ENCODE measurements at places on chromosomes 4 and X.
A peak's percentile ranks its signal among the peaks of the same experiment; 100 is the strongest.

- DNase-seq = no peak
Observed at GRCh38 chr4:148735432-148736155, 293.4 kb upstream of the NR3C2 start.

GRCh38 chrX:1938190-1938589 lies 323.3 kb downstream of the ASMT start:
- no peak for DNase-seq

- no peak for DNase-seq
Observed at GRCh38 chrX:13742397-13743176, 8.0 kb downstream of the OFD1 start.

- DNase-seq = no peak
Observed at GRCh38 chrX:150849486-150849885, 49.0 kb downstream of the CD99L2 start.

GRCh38 chr4:174256277-174256713 lies 27.2 kb downstream of the FBXO8 start:
- DNase-seq = peak; percentile 2

GRCh38 chr4:81688085-81688484 lies 216.4 kb upstream of the RASGEF1B start:
- no peak for DNase-seq

GRCh38 chr4:1178300-1179088 lies 6.1 kb upstream of the SPON2 start:
- DNase-seq = no peak

DNA sequence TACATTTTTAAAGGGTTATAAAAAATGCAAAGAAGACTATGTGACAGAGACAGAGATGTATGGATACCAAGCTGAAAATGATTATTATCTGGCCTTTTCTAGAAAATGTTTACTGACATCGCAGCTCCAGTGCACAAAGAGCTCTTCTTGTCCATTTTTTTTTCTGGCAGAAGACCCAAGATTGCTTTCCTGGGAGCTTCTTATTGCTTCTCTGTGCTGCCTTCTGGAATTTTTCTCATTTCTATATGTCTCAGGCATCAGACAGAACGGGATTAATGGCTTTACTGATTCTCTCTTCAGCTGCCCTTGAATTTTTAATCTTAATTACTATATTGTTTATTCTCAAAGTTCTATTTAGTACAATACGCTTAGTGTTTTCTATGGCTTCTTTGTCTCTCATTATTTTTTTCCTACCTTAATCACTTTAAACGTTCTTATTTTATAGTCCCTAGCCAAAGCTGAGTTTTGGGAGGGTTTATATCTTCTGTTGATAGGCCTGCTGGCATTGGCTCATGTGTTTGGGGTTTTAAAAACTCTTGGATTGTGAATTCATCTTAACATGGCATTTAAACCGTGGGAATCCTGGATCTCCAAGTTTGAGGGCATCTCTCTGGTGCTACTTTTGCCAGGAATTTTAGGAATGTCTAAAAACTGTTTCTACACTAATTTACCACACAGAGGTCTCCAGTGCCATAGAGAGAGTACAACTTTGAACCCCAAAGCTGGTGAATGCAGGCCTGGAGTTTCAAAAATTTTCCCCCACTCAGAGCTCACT lies 138.9 kb upstream of the LNX1 start:
- DNase-seq = no peak

- DNase-seq = no peak
Observed at GRCh38 chr4:39606747-39607146, 31.9 kb downstream of the SMIM14 start.

- peak; percentile 21 for DNase-seq
Observed at GRCh38 chr4:18689308-18690115, 668.0 kb upstream of the LCORL start.

GRCh38 chr4:112185334-112185733 lies 40.1 kb downstream of the FAM241A start:
- DNase-seq = no peak

DNA sequence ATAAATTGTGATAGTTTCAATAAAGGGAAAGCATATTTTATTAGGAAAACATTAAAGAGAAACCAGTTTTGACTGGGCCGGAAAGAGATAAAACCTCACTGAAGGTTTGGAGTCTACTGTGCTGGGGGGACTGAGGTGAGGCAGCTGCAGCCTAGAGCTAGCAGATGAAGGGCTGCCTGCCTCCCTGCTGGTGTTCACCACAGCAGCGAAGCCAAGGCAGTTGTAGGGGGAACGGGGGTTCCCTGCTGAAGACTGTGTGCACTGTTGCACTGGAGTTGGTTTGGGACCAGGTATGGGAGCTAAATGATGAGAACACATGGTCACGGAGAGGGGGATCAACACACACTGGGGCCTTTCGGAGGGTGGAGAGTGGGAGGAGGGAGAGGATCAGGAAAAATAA lies 546.5 kb upstream of the SMIM31 start:
- DNase-seq = no peak

DNA sequence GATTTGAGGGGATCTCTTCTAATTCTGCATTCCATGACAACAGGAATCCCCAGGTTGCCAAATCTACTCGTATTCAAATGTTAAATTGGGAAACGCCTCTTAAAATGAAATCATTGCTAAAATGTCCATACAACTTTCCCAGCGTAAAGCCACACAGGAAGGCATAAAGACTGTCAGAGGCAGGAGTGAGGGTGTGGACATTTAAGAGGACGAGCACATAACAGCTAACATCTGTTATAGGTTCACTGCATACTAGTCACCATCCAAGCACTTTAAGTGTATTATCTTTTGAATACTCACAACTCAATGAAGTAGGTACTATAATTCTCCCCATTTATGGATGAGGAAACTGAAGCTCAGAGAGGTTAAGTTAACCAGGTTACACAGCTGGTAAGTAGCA lies 35.6 kb downstream of the ATG4A start:
- DNase-seq = no peak

- no peak for DNase-seq
Observed at GRCh38 chr4:150256225-150256620, 178.0 kb downstream of the DCLK2 start.

GRCh38 chr4:90449626-90450025 lies 322.4 kb downstream of the CCSER1 start:
- no peak for DNase-seq

DNA sequence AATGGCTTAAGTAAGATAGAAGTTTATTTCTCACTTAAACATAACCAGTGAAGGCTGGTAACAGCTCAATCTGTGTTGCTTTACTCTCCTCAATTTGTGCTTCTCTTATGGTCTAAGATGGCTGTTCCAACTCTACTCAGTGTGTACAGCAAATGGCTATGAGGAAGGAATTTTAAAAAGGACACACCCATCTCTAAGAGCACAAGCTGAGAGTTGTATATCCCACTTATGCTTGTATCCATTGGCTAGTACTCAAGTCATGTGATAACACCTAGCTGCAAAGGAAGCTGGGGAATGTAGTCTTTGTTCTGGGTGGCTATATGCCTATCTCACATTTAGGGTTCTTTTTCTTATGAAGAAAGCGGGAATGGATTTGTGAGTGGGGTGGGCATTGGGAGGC lies 63.3 kb downstream of the GPAT3 start:
- no peak for DNase-seq
